ENCODE measurements at places on chromosomes 7 and 10. TPM values are rescaled to one million over a fixed set of nuclear protein-coding genes. Genes with fewer than 3 reads are reported as not detected.
A peak's percentile ranks its signal among the peaks of the same experiment; 100 is the strongest.

Gene ELFN1
- total RNA-seq = 1.3 TPM

DNA sequence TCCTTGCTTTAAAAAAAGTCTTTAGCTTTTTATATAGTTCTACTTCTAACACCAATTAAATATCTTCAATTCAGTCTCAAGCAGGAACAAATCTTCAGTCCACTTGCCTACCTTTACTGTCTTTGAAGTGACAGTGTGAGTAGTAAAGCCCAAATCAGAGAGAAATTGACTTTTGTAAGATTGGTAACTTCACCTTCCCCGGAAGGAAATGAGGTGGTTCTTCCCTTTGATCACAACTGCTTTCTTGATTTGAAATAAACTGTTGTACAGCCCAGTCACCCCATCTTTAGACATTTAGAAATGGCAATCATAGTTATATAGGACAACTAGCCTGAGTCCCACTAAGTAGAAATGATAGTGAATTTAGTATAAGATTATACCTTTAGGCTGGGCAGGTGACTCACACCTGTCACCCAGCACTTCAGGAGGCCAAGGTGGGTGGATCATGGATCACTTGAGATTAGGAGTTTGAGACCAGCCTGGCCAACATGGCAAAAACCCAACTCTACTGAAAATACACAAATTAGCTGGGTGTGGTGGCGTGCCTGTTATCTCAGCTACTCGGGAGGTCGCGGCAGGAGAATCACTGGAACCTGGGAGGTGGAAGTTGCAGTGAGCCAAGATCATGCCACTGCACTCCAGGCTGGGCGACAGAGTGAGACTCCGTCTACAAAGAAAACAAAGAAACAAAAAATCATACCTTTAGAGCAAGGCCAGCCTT, 4.7 kb downstream of the FAS start:
- H3K36me3 ChIP-seq = no peaks in the 10 kb centered on the region
- no peaks in the 10 kb centered on the region for H3K4me1 ChIP-seq
- no peak for DNase-seq
- H3K4me3 ChIP-seq = no peak overlapping the region
- no peaks in the 10 kb centered on the region for H3K27me3 ChIP-seq
- H3K27ac ChIP-seq = no peak overlapping the region

Gene INA
- not detected for total RNA-seq

Gene FLNC
- 172 TPM for total RNA-seq

DNA sequence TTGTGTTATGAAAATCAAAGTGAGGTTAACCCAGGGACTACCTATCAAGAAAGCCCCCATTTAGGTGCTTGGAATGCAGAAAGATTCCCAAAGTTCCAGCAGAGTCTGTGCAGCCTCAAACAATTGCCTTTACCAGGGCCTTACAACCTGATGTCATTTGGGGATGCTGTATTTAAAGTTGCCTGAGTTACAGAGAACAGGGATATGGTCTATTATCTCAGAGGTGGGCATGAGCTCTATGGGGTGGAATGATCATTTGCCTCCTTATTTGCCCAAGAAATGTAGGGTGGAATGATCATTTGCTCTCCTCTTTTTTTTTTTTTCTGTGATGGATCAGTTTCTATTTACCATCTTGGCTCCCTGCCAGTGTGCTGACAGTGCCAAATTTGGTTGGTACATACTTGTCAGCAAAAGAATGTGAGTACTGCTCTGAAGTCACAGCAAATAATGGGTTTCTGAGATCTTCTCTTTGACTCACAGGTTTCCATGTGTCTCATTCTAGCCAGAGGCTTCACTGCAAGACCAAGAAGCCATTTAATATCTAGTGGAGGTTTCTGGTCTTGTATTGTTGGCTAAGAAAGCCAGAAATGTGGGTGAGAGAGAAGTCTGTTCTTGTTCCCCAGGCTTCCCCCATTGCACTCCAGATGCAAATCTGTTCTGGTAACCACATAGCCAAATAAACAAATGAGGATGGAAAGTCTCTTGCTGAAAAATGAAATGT, 45.5 kb upstream of the ZNRF2 start:
- peak; percentile 79 for DNase-seq
- no peaks in the 10 kb centered on the region for H3K27me3 ChIP-seq
- H3K4me1 ChIP-seq = peaks cover 37% of the 10 kb centered on the region
- H3K36me3 ChIP-seq = no peaks in the 10 kb centered on the region
- H3K4me3 ChIP-seq = no peak overlapping the region
- no peak overlapping the region for H3K27ac ChIP-seq
